ENCODE measurements at places on chromosomes 3 and 15. TPM values are rescaled to one million over a fixed set of nuclear protein-coding genes. Genes with fewer than 3 reads are reported as not detected.

Gene ISLR
- not detected for total RNA-seq

GRCh38 chr3:170806676-170807075 is 63.3 kb downstream of the RPL22L1 start:
- no peak for DNase-seq

DNA sequence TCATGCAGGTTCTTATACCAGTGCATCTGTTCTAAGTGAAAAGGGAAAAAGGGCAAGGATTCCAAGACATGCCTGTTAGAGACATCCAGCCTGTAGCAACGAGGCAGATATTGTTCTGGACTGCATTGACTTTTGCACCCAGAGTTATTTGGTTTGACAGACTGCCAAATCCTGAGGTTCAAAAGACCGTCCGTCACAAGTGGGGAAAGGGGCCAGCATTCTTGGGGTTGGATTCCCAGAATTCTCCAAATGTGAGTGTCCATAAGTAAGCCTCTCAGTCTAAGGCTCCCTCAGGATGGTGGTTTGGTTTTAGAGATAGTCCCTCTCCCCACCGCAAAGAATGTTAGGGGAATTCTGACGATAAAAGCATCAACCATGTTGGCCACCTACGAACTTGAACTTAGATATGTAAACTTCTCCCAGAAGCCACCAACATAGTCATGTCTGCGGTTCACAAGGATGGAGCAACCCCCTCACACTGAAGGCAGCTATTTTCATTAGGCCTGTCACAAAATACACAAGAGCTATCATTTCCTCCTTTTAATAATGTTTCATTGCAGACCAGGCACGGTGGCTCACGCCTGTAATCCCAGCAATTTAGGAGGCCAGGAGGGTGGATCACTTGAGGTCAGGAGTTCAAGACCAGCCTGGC is 13.6 kb upstream of the LACTB start:
- peak; percentile 100 for DNase-seq

GRCh38 chr3:70028361-70028760 is 28.8 kb downstream of the SAMMSON start:
- DNase-seq = peak; percentile 31

DNA sequence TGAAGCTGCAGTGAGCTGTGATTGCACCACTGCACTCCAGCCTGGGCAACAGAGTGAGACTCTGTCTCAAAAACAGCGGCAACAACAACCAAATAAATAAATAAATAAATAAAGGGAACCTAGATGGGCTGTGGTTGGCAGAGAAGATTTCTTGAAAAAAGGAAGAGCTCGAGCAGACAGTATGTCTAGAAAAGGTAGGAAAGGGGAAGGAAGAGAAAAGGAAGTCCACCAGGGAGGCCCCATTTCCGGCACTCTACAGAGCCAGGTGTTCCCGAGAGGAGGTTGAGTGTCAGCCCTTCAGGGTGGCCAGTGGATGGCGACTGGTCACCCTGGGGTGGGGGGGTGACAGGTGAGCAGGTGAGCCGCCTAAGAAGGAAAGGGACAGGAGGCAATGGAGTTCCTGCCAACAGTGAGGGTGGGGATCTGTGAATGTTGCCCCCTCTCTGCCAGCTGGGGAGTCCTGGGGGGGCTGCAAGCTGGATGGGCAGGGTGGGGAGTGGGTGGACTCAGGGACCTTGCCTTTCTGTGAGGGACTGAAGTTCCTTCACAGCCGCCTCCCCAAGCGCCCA is 14.8 kb downstream of the PAQR5 start:
- DNase-seq = no peak

Gene GRM7
- total RNA-seq = 0.27 TPM

Gene LSG1
- total RNA-seq = 108 TPM

Gene RBPMS2
- 0.14 TPM for total RNA-seq

- DNase-seq = peak; percentile 59
These were observed 74.2 kb downstream of the HMCES start for GRCh38 chr3:129352650-129353588.

DNA sequence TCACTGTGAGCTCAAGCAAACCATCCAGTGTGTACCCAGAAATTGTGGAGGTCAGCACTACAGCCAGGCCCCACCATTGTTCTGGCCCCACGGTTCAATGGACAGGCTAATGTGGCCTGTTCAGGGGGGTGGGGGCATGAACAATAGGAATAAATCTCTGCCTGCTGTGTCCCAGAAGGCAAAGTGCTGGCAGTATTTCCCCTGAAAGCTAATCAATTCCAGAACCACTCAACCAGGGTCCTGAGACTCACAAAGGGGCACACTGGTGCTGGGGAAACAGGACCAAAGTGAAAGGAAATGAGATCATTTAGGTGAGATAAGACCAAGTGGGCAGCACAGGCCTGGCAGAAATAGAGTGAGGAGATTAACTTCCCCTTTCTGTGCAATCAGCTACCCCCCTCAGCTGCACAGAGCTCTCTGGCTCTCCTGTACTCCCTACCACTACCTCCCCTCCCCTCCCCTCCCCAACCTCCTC is 11.5 kb downstream of the CRYGS start:
- DNase-seq = no peak

- no peak for DNase-seq
These were observed 24.6 kb upstream of the LCTL start for GRCh38 chr15:66590435-66590834.

Gene LYZL4
- not detected for total RNA-seq

GRCh38 chr15:82537351-82537908 is 2.8 kb downstream of the RPS17 start:
- no peak for DNase-seq

- peak; percentile 36 for DNase-seq
These were observed 58.9 kb downstream of the MYO1E start for GRCh38 chr15:59313641-59314332.

Gene RASL12
- not detected for total RNA-seq

Gene WDR76
- total RNA-seq = 19.6 TPM

GRCh38 chr3:165837058-165837525 is at the start of gene BCHE:
Gene BCHE, minus strand, starts transcription at chr3:165837423. Its CDS starts 6,390 bp downstream, at chr3:165831033.
- no peak for DNase-seq

- DNase-seq = no peak
These were observed 22.6 kb downstream of the HAPLN3 start for GRCh38 chr15:88872706-88873105.

DNA sequence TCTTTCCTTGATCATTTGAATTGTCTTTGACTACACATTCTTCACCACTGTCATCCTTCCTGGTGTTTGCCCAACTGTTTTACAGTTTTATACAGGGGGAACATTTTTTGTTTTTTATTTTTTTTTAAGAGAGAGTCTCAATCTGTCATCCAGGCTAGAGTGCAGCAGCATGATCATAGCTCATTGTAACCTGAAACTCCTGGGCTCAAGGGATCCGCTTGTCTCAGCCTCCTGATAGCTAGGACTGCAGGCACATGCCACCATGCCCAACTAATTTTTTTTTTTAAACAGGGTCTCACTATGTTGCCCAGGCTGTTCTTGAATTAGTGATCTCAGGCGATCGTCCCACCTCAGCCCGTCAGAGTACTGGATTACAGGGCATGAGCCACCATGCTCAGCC is 222.6 kb downstream of the BBX start:
- no peak for DNase-seq

Gene CEMIP
- 1.7 TPM for total RNA-seq

Gene STRA6
- total RNA-seq = not detected

Data from HT1080 (cell line).